NCI-H1417 (cell line): ENCODE measurements at places on chromosomes 3 and 15.

DNA sequence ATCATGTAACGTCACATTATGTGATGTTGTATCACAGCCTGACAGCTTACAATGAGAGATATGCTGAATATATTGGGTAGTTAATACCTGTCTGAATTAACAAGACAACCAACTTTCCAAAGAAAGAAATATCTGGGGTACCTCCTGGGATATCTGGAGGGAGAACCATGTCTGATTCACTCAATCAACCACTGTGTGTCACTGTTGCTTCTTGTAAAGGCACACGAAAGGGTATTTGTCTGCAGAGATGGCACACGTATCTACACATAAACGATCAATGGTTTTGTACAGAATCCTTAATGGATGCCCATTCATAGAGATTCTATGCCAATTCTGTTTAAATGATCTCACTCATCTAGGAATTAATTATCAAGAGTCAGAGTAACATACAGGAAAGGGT lies 252.1 kb upstream of the TMCO5A start:
- no peak for DNase-seq

- DNase-seq = no peak
These were observed 138.3 kb upstream of the FAM3D start for GRCh38 chr3:58804914-58805313.

- DNase-seq = no peak
These were observed 25.0 kb downstream of the DAG1 start for GRCh38 chr3:49495023-49495422.

GRCh38 chr15:40766906-40767837 lies 2.6 kb upstream of the C15orf62 start:
- DNase-seq = no peak

DNA sequence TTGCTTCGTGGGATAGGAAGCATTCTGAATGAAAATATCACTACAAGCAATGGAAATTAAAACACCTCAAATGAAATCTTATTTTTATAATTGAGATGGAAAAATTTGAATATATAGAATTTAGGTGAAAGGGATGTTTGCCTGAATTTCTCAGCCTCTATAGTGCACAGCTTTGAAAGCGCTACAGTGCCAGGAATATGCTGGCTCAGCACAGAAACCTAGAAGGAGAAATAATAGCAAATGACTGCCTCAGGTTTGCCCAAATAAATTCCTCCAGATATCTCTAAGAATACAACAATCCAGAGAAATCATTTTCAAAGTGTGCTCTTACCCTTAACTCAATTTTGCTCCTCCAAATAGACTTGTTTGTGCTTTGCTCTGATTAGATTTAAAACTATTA lies 141.1 kb upstream of the ZNF385D start:
- no peak for DNase-seq

DNA sequence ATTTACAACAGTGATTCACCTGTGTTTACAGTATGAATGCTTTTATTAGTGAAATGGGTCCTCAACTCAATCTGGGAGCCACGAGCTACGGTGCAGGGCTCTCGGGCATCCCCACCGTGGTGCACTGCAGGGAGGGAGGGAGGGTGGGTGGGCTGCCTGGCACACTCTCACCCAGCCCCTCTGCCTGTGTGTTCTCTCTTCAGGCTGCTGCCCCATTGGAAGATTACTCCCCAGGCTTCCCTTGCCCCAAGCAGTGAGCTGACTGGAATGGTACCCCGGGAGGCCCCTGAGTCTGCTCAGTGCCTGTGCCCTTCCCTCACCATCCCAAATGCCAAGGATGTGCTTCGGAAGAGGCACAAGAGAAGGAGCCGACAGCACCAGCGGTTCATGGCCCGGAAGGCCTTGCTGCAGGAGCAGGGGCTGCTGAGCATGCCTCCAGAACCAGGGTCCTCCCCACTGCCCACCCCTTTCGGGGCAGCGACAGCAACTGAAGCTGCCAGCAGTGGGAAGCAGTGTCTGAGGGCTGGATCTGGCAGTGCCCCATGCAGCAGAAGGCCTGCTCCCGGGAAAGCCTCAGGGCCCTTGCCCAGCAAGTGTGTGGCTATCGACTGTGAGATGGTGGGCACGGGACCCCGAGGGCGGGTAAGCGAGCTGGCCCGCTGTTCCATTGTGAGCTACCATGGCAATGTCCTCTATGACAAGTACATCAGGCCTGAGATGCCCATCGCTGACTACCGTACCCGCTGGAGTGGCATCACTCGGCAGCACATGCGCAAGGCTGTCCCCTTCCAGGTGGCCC lies 5.0 kb downstream of the AEN start:
- no peak for DNase-seq

DNA sequence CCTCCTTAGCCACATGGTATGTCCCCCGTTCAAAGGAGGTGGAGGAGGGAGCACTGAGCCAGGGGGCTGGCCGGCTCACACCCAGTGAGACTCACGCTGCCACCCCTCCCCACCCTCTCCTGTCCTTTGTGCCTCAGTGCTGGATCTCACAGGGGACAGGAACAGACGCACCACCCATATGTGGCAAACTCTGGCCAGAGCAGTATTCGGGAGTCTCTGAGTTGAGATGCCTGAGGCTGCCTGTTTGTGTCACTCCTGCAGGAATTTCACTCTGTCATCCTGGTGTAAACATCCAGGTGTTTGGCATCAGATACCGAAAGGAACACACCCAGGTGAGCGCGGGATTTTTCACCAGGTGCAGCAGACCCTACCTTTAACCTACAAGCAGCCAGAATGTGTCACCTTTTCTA lies 25.7 kb downstream of the RGMA start:
- DNase-seq = no peak
